ENCODE measurements at places on chromosomes 11 and 22. TPM values are rescaled to one million over a fixed set of nuclear protein-coding genes. Genes with fewer than 3 reads are reported as not detected.

The OR51B2 gene
- not detected for total RNA-seq

GRCh38 chr11:87879118-87879517 is 296.1 kb downstream of the RAB38 start:
- no peaks in the 10 kb centered on the region for H3K27me3 ChIP-seq
- no peak for DNase-seq
- H3K4me1 ChIP-seq = no peaks in the 10 kb centered on the region
- no peak overlapping the region for H3K4me3 ChIP-seq
- H3K36me3 ChIP-seq = no peaks in the 10 kb centered on the region

DNA sequence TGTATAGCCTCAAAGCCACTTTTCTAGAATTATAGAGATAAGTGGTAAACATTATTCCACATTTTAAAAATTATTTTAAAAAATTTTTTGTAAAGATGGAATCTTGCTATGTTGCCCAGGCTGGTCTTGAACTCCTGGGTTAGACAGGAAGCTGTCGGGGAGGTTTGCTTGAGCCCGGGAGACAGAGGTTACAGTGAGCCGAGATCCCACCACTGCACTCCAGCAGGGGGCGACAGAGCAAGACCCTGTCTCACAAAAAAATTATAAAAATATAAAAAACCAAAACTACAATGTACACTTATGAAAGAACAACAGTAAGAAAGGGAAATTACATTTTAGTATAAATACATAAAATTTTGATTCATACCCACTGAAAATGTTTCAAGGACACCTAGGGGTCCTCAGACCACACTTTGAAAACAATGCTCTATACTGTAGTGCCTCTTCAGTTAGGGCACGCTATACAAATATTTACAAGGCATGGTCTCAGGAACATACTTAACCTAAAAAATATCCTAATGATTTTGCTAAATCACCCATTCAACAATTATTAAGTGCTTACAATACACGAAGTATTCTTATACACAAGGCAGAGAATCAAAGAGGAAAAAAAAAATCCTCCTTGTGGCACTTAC is 111.2 kb downstream of the MRTFA start:
- peaks cover 3% of the 10 kb centered on the region for H3K36me3 ChIP-seq
- H3K27ac ChIP-seq = no peak overlapping the region
- no peak for DNase-seq

GRCh38 chr22:37324340-37325038 is 42.2 kb downstream of the CYTH4 start:
- no peak overlapping the region for H3K4me3 ChIP-seq
- H3K36me3 ChIP-seq = no peaks in the 10 kb centered on the region
- H3K4me1 ChIP-seq = peaks cover 29% of the 10 kb centered on the region
- DNase-seq = no peak

All from progenitor cell of endocrine pancreas (in vitro differentiated cells).